ENCODE measurements at places on chromosomes 1 and 21.

DNA sequence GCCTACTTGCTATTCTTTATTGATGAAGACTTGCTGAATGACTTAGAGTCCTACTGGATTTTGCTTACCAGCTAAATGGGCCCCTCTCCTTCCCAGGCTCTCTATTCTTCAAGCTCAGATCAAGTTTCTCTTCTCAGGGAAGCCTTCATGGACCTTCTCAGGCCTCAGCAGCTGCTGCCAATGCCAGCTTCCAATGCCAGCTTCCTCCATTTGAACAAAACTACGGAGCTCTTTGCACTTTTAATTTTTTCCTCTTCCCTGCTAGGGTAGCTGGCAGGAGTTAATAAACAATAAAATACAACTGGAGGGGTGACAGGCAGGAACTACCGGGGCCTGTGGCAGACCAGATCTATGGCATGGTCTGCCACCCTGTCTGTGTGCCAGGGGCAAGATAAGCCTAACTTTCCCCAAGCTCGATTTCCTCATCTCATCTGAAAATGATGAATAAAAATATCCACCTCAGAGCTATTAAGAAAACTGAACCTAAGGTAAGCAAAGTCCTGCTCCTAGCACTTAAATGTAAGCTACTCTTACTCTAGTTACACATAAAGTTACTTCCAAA is 995 bp upstream of the IPO13 start:
- no peak for DNase-seq

- DNase-seq, result no peak
These were observed 34.9 kb downstream of the UBASH3A start for GRCh38 chr21:42438316-42439205.

GRCh38 chr1:224727351-224728289 is 111.5 kb downstream of the CNIH3 start:
- no peak for DNase-seq

DNA sequence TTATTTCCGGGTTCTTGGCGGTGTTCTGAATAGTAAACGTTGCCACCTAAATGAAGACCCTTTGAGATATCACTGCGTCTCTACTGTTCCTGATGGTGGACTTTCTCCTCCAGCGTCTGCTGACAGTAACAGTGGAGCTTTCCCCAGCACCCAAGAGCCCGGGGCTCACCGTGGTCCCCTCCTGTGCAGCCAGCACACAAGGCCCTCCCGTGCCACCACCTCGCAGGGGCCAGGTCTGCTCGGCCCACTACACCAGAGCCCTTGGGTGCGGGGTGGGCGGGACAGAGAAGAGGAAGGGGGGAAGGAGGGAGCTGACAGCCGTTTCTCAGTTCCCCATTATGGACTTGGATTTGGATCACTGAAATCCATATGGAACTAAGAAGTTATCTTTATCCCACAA is 61.2 kb upstream of the TRAPPC10 start:
- DNase-seq, result no peak

DNA sequence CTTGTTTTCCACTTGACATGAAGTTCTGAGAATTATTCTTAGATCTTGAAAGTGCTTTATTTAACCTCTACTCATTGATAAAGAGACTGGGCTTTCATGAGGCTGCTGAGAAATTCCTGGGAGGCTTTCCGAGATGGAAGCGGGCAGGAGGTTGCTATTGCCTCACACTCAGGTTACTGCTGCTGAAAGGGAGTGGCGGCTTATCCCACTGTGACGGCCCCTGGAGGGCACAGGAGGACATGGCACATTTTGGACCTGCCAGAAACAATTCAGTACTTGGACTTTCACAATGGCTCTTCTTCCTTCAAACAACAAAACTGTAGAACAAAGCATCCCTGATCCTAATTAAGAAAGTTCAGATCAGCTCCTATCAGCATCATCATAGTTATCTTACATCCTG is 16.2 kb upstream of the MARK1 start:
- no peak for DNase-seq

DNA sequence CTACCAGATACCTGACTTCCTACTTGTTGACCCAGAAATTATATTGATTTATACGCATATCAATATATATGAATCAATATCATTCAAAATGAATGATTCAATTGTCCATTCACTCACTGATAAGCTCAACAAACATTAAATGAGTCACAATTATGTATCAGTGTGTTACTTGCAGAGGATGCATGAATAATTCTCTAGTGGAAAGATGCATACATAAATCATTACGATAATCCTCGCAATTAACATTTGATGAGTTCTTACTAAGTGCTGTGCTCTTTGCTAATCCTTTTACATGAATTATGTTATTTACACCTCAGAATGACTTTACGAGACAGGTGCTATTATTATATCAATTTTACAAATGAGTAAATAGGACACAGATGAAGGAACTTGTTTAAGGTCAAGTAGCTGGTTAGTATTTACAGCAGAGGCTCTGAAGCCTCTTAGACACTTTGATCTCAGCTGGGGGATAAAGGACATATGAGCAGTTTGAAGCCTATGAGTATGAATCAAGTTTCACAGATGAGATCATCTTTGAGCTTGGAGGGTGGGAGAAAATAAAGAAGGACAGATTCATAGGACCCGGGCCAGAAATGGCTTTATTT is 112.8 kb upstream of the ADAMTS5 start:
- DNase-seq, result no peak

GRCh38 chr1:155254228-155254713 is 1.0 kb downstream of the ENTREP3 start:
- DNase-seq, result no peak
